ENCODE measurements at places on chromosomes 1 and 21. TPM values are rescaled to one million over a fixed set of nuclear protein-coding genes. Genes with fewer than 3 reads are reported as not detected.
A peak's percentile ranks its signal among the peaks of the same experiment; 100 is the strongest.

DNA sequence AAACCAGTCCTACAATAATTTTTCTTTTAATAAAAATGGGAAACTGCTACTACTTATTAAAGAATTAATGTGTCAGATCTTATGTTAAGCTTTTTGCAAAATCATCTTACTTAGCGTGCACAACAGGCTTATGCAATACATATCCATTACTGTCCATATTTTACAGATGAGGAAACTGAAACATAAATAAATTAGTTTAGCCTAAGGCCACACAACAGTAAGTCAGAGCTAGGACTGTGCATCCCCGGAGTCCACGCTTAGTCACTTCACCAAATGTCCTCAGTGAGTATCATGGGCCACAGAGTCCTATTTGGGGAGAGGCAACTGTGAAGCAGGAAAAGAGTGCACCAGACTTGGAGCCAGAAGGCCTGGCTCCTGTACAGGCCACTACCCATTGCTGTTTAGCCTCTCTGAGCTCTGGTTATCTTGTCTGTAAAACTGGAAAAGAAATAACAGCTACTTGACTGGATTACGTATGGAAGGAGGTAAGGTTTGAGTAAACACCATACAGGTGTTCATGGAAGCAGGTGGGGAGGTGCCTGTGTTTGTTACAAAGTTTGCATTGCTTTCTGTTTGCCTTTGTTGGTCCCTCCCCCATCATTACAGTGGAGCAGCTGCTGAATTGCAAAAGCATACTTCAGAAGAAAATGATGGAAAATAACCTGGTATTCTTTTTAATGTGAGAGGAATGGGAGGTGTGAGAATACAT lies 192.8 kb downstream of the FCRL5 start:
- no peak for DNase-seq
- H3K4me1 ChIP-seq: no peaks in the 10 kb centered on the region
- H3K4me3 ChIP-seq: no peak overlapping the region

- H3K4me3 ChIP-seq: no peak overlapping the region
- H3K27ac ChIP-seq: no peak overlapping the region
- H3K4me1 ChIP-seq: no peaks in the 10 kb centered on the region
- H3K27me3 ChIP-seq: no peaks in the 10 kb centered on the region
- no peak for DNase-seq
Measured at GRCh38 chr1:103171041-103171590, 62.8 kb upstream of the COL11A1 start.

- no peaks in the 10 kb centered on the region for H3K27me3 ChIP-seq
- no peak overlapping the region for H3K27ac ChIP-seq
- no peak for DNase-seq
- H3K4me1 ChIP-seq: peaks cover 5% of the 10 kb centered on the region
Measured at GRCh38 chr21:46394595-46395104, 64.0 kb upstream of the DIP2A start.

DNA sequence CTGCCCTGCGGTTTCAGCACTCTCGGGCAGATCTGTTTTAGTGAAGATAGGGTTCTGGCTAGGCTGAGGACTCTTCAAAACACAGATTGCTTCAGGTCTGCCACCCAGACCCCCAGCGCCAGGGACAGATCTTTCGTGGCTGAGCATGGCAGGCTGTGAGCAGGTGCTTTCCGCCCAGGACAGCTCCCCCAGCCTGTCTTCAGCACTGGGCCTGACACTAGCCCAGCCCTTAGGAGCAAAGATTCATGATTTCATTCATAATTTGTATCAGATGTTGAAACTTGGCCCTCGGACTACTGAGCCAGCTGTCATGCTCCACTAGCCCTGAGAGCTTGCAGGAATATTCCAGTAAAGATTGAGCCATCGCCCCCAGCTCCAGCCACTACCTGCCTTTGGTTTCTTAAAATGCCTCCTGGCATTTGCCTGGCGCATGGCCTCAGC lies 5.9 kb downstream of the ADPRS start:
- no peak overlapping the region for H3K4me3 ChIP-seq
- no peaks in the 10 kb centered on the region for H3K27me3 ChIP-seq
- no peak for DNase-seq
- no peak overlapping the region for H3K27ac ChIP-seq
- peaks cover 2% of the 10 kb centered on the region for H3K4me1 ChIP-seq
- H3K36me3 ChIP-seq: peaks cover 39% of the 10 kb centered on the region

- no peaks in the 10 kb centered on the region for H3K36me3 ChIP-seq
- H3K4me1 ChIP-seq: peaks cover 50% of the 10 kb centered on the region
- no peak overlapping the region for H3K27ac ChIP-seq
- H3K27me3 ChIP-seq: no peaks in the 10 kb centered on the region
- H3K4me3 ChIP-seq: no peak overlapping the region
Measured at GRCh38 chr1:10679496-10680220, 116.8 kb downstream of the CASZ1 start.

The OR14K1 gene
- not detected for total RNA-seq

The RIPPLY3 gene
- not detected for total RNA-seq

- peaks cover 49% of the 10 kb centered on the region for H3K4me1 ChIP-seq
- no peak for DNase-seq
- no peaks in the 10 kb centered on the region for H3K27me3 ChIP-seq
- peak overlapping the region; percentile 95 for H3K27ac ChIP-seq
Measured at GRCh38 chr1:223711173-223711572, 1.2 kb upstream of the CAPN2 start.

DNA sequence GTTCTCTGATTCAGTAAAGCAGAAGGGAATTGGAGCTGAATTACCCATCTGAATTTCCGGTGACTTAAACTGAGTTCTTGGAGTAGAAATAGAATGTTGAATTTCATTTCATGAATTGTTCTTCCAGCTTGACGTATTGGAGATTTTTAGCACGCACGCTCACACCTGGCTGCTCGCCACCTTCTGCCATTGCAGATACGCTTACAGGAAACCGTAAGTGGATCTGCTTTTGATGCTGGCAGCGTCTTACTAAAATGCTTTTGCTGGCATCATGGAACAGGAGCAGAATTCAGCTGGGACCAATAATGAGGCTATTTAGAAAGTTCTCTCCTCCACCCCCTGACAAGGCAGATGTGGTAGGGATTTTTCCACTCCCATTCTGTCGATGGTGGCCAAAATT lies 17.7 kb upstream of the ELAVL4 start:
- no peaks in the 10 kb centered on the region for H3K36me3 ChIP-seq
- DNase-seq: no peak
- no peaks in the 10 kb centered on the region for H3K27me3 ChIP-seq
- H3K4me3 ChIP-seq: no peak overlapping the region
- no peaks in the 10 kb centered on the region for H3K4me1 ChIP-seq

GRCh38 chr21:42556476-42556875 lies 42.8 kb downstream of the SLC37A1 start:
- no peak for DNase-seq
- H3K27me3 ChIP-seq: no peaks in the 10 kb centered on the region
- no peak overlapping the region for H3K4me3 ChIP-seq
- H3K27ac ChIP-seq: no peak overlapping the region

GRCh38 chr1:80994934-80995333 lies 805.8 kb upstream of the ADGRL2 start:
- no peaks in the 10 kb centered on the region for H3K4me1 ChIP-seq
- H3K27me3 ChIP-seq: no peaks in the 10 kb centered on the region
- H3K27ac ChIP-seq: no peak overlapping the region
- no peak for DNase-seq

The C1QB gene
- 454 TPM for total RNA-seq

GRCh38 chr1:212007886-212008285 lies 27.5 kb downstream of the INTS7 start:
- H3K27me3 ChIP-seq: no peaks in the 10 kb centered on the region
- H3K36me3 ChIP-seq: no peaks in the 10 kb centered on the region
- H3K27ac ChIP-seq: no peak overlapping the region
- H3K4me3 ChIP-seq: no peak overlapping the region
- no peak for DNase-seq
- no peaks in the 10 kb centered on the region for H3K4me1 ChIP-seq

DNA sequence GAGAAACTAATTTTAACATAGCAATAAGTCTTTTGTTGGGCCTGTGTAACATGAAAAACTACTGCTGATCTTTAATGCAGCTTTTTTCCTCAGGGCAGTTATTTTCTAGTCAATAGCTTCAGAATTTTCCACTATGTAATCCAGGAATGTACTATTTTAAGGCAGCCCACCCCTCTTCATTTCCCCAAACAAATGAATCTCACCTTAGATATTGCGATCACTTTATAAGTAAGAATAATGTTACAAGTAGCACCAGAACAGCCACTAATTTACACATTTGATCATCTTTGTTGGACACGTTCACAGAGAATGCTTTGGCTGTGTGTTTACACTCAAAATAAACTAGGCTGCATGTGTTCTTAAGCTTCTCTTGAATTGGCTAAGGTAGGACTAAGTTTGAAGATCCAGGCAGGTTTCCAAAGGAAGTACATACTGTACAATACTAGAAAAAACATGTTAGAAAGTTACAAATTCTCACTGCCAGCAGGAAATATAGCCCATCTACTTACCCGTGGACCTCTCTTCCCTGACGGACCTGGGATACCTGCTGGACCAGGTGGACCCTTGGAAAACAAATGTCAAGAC lies 41.7 kb downstream of the COL24A1 start:
- DNase-seq: no peak
- no peaks in the 10 kb centered on the region for H3K36me3 ChIP-seq
- no peak overlapping the region for H3K4me3 ChIP-seq
- H3K4me1 ChIP-seq: no peaks in the 10 kb centered on the region

- H3K27ac ChIP-seq: no peak overlapping the region
- H3K4me1 ChIP-seq: peaks cover 22% of the 10 kb centered on the region
- no peaks in the 10 kb centered on the region for H3K36me3 ChIP-seq
- H3K4me3 ChIP-seq: no peak overlapping the region
Measured at GRCh38 chr1:212477680-212478466, 45.2 kb downstream of the NENF start.

The TSSK3 gene
- 4.8 TPM for total RNA-seq

DNA sequence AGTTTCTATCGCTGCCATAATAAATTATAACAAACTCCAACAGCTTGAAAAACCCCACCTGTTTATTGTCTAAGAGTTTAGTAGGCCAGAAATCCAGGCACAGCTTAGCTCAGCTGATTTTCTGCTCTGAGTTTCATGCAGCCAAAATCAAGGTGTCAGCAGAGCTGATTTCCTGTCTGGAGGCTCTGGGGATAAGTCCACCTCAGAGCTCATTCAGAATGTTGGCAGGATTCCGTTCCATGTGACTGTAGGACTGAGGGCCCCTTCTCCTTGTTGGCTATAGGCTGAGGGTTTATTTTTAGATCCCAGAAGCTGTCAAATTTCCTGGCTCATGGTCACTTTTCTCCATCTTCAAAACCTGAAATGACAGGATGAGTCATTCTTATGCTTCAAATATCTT lies 91.6 kb upstream of the CHODL start:
- H3K27ac ChIP-seq: no peak overlapping the region
- no peak for DNase-seq
- H3K36me3 ChIP-seq: no peaks in the 10 kb centered on the region
- H3K4me3 ChIP-seq: no peak overlapping the region

DNA sequence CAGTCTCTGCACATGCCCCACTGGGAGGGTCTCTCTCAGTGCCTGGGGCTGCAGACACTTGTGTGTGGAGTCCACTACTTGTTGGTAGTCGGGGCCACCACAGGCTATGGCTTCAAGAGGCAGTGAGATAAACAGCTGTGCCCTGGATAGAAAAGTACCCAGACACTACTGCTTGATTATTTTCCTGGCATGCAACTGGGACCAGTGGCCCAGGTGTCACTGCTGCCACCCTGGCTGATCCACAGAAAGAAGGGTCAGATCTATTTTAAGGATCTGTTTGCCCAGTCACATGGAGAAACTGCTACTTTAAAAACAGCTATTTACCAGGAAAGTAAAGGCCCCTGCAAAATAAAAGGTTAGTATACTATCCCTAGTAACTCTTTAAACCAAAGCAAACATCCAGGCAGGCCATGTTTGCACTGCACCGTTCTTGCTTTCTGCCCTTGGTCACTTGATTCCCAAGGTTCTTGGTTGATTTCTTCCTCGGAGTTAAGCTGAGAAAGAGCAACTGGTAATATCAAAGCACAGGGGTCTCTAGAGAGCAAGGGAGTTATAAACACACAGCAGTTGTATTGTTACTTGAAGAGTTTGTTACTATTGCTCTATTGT lies 99.9 kb downstream of the GLUL start:
- no peak overlapping the region for H3K27ac ChIP-seq
- no peaks in the 10 kb centered on the region for H3K36me3 ChIP-seq
- H3K4me1 ChIP-seq: peaks cover 21% of the 10 kb centered on the region
